ENCODE measurements at places on chromosomes 7 and 10. TPM values are rescaled to one million over a fixed set of nuclear protein-coding genes. Genes with fewer than 3 reads are reported as not detected.

HTR5A gene
- not detected for total RNA-seq

CFAP70 gene
- total RNA-seq, result 0.07 TPM

OR2A5 gene
- not detected for total RNA-seq

AEBP1 gene
- not detected for total RNA-seq

GIMAP1 gene
- total RNA-seq, result not detected

TLL2 gene
- total RNA-seq, result 0.13 TPM

SFRP4 gene
- 5.0 TPM for total RNA-seq

SNCG gene
- 9.9 TPM for total RNA-seq

GNAT3 gene
- not detected for total RNA-seq

LDB1 gene
- 39.9 TPM for total RNA-seq
